Stimulated activated naive B cell treated with anti-CD40 and anti-IgM and Interleukin-4, amounts not matched to agents 10 μg/mL and 1 μg/mL and 100 μg/mL, for 72 hours (primary cell): ENCODE measurements at places on chromosomes 4 and X.
A peak's percentile ranks its signal among the peaks of the same experiment; 100 is the strongest.

DNA sequence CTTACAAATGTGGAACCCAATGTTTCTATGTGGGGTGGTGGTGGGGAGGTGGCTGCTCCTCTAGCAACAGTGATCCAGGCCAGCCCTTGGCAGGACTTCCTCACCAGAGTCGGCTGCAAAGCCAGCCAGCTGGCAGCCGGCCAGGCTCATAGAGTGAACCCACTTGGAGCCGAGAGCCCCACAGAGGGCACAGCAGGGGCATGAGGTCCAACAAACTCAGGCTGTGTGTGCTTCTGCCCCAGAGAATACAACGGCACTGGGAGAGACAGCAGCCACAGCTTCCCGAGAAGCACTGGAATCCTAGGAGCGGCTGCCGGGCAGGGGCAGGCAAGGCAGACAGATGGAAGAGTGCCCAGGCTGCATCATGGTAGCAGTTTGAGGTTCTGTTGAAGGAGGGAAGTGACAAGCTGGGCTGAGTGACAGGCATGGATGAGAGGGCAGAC, 23.5 kb upstream of the SOWAHD start:
- no peak for DNase-seq

- no peak for DNase-seq
These were observed 799.6 kb upstream of the DIAPH2 start for GRCh38 chrX:95885074-95885473.

DNA sequence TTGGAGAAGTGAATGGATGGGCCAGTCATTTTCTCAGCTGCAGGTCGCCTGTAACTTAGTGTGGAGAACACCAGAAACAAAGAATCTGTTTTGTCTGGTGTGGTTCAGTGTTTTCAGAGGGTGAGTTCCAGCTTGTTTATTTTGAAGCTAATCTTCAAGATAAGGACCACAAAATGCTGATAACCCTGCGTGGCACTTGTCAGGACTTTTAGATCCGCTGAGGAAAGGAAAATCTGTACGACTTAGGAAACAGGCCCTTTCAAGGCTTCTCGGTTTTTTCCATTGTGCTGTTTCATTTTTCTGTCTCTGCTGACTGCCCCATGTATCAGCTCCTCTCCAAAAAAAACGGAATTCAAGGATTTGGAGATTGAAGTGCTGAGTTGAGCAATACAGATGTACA, 8.7 kb upstream of the ANAPC4 start:
- DNase-seq: no peak

DNA sequence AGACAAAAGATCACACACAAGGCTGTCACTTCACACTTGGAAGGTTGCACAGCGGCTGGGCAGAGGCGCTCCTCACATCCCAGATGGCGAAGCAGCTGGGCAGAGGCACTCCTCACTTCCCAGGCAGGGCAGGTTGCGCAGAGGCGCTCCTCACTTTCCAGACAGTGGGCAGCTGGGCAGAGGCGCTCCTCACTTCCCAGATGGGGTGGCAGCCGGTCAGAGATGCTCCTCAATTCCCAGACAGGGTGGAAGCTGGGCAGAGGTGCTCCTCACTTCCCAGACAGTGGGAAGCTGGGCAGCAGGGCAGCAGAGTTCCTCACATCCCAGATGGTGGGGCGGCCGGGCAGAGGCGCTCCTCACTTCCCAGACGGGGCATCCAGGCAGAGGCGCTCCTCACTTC, 199.2 kb downstream of the RTL9 start:
- no peak for DNase-seq

GRCh38 chr4:3572363-3572762, 40.1 kb upstream of the LRPAP1 start:
- no peak for DNase-seq

DNA sequence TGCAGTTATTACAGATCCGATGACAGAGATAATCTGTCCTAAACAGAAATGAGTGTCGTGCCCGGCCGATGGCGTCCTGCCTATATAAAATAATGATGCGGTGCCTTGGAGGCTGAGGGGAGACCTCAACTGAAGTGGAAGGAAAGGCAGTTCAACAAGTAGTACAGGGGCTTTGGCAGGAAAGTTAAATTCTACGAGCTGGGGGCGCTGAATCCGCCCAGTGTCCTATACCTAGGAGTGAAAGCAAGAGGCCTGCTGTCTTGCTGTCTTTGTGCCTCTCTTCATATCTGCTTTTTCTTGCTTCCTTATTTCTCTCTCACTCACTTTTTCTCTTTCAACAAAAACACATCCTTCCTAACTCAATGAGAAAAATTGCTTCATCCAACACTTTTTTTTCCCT, 82.2 kb upstream of the PRPS2 start:
- DNase-seq: peak; percentile 11

DNA sequence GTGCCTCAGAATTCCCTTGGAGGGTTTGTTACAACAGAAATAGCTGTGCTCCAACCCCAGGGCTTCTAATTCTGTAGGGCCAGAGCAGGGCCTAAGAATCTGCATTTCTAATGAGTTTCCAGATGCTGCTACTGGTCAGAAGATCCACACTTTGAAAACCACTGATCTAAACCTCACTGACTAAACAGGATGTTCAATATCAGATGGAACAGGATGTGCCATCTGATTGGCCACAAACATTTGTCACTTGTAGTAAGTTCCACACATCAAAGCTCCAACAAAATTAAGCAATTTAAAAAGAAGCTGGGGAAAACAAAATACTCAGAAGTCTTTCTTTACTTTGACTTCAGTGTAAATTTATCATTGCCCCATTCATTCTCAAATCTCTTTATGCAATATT, 14.3 kb downstream of the CASK start:
- DNase-seq: no peak

- DNase-seq: no peak
These were observed 61.7 kb downstream of the NBDY start for GRCh38 chrX:56790778-56791177.

- no peak for DNase-seq
These were observed 3.8 kb upstream of the GPR174 start for GRCh38 chrX:79140731-79141130.

DNA sequence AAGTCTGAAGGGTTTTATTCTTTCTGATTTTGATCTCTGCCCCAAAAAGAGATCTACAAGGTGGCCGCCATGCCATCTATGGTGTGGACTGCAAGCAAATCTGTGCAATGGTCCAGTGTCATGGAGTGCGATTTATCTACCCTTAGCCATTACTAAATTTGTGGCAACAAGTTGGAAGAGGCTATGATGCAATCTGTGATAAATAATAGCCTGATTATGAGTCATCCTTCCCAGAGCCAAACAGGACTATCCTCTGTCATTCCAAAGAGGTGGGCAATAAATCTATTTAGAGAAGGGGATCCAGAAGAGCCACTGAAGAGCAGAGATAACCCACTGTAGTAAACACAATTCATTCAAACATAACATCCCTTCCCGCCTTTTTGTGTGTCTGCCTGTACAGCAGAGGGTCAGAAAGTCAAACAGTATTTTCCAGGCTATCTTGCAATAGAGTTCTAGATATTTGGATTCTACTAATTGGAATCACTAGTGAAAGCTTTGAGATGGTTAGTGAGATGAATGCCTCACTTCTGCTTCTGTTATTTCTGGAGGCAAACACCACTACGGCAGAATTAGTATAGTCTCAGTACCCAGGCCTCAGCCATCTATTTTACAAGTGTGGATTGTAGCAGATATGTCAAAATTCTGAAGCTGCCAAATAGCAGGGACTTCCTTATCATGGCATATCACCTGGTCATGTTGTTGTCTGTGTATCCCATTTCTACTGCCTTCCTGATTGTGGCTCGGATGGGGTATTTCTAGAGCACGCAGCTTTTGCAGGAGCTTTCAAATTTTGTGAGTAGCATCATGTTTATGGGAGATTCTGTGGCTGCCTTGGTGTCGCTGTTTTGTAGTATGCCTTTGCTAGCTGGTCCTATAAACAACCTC, 192.0 kb downstream of the SMIM20 start:
- DNase-seq: no peak

DNA sequence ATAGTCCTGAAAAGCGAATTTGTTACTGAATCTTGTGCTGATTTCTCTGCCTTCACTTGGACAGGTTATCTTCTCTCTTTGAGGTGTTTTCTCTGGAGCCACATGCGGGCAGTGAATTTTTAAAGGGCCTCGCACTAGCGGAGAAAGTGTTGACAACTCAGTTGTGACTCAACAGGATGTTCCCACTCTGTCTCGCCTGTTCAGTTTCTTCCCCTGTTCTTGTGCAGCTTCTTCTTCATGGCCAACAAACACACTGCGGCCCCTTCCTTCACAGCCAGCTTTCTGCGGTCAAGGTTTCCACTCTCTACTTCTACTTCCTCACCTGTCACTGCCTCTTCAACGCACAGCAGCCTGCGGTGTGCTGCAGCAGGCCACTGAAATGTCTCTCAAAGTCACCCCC, 1.1 kb upstream of the SHROOM4 start:
- no peak for DNase-seq

GRCh38 chr4:26171941-26172340, 148.9 kb upstream of the RBPJ start:
- DNase-seq: no peak

DNA sequence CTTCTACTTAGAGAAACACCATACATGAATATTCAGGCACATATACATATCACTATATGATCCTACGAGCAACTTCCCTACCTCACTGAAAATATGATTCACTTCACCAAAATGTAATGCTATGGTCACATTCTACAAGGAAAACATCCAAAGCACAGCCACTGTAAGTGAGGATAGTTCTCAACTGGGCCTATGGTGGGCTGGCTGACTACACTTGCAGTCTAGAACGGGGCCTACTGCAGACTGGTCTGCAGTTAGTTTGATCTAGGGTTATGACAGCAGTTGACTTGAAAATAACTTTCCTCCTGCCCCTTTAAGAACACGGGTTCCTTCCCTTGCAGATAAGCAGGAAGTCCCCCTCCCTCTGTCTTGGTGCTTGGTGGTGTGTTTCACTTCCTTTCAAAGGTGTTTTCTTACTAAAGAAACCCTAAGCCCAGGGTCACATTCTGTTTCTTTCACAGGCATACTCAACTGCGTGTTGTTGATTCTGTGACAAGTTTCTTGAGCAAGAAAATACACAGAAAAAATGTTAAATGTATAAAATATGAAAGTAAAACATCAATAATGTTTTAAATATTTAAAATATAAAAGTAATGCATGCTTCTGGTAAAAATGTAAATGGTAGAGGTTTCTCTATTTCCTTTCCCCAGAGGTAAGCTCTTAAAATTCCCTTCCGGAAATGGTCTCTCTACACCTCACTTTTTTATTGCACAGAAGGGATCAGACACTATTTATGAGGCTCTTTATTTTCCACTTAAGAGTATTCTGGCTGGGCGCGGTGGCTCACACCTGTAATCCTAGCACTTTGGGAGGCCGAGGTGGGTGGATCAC, 18.0 kb upstream of the TMSB4X start:
- DNase-seq: peak; percentile 74

GRCh38 chr4:133929531-133930239, 271.9 kb downstream of the PABPC4L start:
- DNase-seq: no peak

GRCh38 chr4:176261481-176261880, 7.5 kb downstream of the ASB5 start:
- DNase-seq: no peak

- no peak for DNase-seq
These were observed 41.2 kb downstream of the RPS6KA3 start for GRCh38 chrX:20225488-20225833.

GRCh38 chr4:124429746-124430250, 282.7 kb downstream of the ANKRD50 start:
- no peak for DNase-seq

DNA sequence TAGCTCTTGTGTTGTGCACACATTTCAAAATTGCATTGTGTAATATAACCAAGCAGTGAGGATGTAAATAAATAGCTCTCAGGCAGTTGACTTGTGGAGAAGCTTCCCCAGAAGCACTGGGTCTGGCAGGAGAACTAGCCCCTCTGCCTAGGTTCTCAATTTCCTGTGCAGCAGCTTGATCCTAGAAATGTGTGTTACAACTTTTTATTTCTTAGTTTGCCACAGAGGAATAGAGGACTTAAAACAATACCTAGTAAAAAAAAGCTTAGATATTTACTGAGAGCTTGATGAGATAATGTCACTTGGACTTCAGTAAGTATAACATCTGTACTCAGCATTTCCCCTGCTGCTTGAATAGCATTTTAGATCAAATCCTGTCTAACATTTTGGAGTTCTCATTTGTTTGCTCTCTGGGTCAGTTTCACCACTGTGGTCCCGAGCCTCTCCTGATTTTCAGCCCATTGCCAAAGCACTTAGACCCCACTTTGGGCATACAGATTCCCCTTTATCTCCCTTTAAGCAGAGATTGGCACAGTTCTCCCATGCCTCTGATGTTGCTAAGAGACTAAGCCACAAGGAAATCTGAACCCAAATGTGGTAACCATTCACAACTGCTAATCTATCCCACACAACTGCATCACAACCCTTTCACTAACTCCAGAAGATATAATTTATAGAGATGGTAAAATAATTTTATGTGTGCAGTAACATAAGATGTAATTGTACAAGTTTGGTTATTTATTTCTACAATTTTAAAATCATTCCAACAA, 98.2 kb upstream of the NRK start:
- DNase-seq: no peak

DNA sequence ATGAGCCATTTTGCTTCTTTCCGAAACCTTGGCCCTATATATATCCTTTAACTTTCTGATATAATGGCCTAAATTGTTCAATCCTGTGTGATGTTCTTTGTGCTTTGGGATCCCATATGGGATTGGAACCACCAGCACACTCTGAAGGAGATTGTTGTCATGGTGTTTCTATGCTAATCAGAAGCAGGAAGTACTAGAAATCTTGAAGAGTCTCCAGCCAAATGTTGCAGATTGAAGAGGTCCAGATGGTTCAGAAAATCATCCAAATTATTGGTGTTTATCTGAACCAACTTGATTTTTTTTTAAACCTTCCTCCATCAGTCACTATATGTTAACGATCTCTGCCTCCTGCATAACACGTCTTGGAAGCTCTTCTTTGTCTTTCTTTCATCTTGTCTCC, 72.8 kb downstream of the KIT start:
- no peak for DNase-seq

- no peak for DNase-seq
These were observed 85.1 kb upstream of the SHOX start for GRCh38 chrX:545452-545885.

GRCh38 chr4:13524504-13525243, 19.6 kb downstream of the NKX3-2 start:
- no peak for DNase-seq

- DNase-seq: no peak
These were observed 21.2 kb downstream of the PCGF3 start for GRCh38 chr4:726838-727237.

GRCh38 chr4:168162604-168163003, 70.3 kb downstream of the ANXA10 start:
- DNase-seq: no peak

DNA sequence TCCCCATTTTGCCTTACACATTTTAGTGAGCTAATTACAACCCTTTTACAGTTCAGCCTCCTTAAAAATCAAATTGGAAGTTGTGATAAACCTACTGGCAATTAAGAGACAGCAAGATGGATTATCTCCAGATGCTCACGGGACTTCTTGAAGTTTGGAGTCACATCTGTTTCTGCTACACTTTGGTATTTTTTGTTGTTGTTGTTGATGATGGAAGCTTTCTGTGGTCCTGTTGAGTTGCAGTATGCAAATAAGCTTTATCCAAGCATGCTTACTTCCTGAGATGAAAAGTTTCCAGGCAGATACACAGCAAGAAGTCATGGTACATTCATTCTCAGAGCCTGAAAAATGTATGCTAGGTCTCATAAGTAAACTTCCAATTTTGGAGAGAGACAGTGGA, 670.0 kb upstream of the AMOT start:
- no peak for DNase-seq

- DNase-seq: no peak
These were observed 192.4 kb upstream of the RPL34 start for GRCh38 chr4:108427946-108428485.
